ENCODE measurements at places on chromosomes 1 and 21.

- no peak for DNase-seq
Observed at GRCh38 chr1:226123591-226124471, 61.3 kb downstream of the H3-3A start.

DNA sequence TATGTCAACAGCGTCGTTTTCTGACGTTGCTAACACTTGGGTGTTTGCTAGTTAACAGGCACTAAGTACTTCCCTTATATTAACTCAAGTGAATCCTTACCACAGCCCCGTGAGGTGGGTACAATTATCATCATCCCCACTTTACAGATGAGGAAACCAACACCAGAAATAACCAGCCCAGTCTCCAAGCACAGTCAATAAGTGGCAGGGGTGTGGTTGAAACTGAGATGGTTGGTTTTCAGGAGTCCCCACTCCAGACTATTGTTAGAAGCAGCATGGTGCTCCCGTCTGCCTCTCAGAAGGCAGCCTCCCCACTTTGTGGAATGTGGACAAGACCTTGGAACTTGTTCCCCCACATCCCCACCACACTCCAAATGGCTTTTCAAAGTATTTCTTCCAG, 45.7 kb upstream of the ACOT11 start:
- DNase-seq, result no peak

GRCh38 chr1:44673675-44674112, 587 bp downstream of the TMEM53 start:
- DNase-seq, result no peak

DNA sequence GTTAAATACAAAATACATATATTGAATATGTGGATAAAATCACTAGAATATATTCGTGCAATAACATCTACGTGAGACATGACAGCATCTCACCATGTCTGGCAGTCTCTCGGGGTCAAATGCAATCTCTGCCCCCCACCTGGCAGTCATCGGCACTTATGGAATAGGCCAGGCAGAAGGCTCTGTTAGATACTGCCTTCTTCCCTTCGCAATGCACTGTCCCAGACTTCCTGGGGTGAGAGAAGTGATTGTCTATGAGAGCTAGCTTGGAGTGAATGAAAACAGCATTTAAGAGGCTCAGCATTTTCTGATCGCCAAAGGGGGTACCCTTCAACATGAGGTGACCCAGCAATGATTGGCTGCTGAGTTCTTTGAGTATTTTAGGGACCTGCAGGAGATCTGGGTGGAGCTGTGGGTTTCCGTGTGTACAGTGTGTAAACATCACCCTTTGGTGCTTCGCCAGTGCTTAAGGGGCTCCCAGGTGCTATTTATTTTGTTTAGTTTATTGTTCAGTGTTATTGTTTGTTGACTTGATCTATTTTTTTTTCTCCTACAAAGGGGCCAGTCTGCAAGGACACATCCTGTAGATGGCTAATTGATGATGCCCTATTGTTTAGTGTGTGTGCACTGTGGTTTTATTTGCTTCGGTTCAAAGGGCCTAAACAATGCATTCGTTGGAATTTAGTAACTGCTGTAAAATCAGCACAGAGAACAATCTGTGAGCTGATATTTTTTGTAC, 10.2 kb downstream of the ERG start:
- no peak for DNase-seq

All from activated CD8-positive, alpha-beta memory T cell treated with anti-CD3 and anti-CD28 coated beads for 1 hour (primary cell).